Activated CD4-positive, alpha-beta T cell treated with anti-CD3 and anti-CD28 coated beads, Interleukin-2, amount 10 ng/mL, durations not matched to agents 24 days and 14 days (primary cell): ENCODE measurements at places on chromosomes 2 and 18. TPM values are rescaled to one million over a fixed set of nuclear protein-coding genes. Genes with fewer than 3 reads are reported as not detected.

DNA sequence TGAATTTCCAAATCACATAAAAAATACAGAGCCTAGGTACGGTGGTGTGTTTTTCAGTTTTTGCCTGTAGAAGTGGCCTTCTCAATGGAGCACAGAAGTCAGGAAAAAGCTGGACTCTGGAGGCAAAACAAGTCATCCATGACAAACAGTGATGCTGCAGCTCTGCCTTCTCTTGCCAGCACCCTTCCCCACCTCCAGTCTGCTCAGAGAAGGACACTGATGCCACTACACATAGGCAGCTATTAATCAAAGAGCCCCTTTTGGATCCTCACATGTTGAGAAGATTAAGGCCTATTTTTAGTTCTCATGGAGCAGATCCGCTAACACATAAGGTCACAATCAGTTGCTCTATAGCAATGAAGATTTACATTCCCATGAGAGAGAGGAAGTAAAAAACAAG, 181.6 kb upstream of the GALNT5 start:
- DNase-seq = no peak

DNA sequence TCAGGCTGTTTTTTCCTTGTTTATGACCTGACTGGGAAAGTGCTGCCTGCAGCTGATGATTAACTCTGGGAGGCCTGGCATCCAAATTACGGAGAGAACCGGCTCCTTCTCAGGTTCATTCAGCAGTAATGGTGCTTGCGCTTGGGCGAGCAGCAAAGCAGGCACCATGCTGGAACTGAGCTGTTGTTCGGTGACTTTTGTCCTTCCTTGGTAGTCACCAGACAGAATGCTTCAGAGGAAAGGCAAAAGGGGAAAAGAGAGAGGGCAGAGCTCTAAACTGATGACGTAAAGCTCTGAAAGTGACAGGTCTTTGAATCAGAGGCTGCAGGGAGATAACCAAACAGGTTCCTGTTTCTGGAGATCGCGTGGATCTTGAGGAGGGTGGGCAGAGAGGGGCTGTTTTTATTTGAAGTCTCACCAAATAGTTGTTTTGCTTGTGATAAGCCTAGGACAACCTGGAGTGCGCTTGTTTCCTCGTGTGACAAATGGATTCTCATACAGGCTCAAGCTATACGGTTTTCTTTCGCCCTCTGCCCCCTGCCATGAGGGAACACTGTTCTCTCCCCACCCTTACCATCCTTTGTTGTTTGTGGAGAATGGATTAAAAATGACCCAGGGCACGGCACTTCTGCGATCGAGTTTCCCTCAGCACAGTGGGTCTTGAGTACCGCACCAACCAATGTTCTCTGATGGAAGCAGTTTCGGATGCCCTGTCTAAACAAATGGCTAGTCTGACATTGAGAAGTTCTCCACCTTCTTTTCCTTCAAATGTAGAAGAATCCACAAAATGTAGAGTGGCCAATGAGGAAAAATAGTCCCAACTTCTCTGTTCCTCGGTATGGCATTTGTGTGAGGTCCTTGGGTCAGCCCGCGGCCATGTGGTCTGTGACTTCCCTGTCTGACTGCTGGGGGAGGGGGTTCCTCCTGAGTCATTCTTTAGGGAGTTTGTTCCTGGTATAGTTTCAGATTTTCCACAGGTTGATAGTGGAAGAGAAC, 1.3 kb downstream of the RASGRP3 start:
- peak; percentile 71 for DNase-seq

DNA sequence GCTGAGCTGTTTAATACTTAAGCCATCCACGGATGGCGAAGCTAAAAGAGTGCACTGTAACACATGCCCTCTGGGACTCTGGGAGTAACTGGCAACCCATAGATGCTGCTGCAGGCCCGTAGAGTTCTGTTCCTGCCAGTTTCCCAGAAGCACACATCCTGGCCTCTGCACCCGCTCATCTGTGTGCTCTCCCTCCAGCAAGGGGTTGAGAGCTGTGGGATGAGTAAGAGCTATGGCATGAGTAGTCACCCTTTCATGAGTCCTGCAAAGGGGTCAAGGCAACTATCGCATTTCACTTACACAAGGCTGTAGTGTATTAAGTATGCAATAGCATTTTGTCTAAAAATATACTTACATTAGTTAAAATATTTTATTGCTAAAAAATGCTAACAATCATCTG, 1341.8 kb upstream of the NXPH2 start:
- no peak for DNase-seq

DNA sequence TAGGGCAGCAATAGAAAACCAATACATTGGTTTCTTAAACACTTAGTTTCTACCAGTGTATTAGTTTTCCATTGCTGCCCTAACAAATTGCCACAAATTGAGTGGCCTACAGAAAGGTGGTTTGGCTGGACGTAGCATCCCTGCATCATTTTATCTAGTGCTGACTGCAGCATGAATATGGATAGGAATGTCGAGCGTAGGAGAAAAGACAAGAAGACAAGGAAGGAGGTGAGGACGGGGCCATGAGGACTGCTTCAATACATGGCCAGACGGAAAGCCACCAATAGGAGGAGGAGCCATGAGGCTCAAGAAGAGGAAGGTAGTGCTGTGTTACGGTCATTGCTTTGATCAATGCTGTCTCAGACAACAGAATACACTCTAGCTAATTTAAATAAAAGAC, 154.5 kb upstream of the NDUFV2 start:
- no peak for DNase-seq

The RFTN2 gene
- total RNA-seq = not detected in 2 replicates

The DTNA gene
- not detected in 2 replicates for total RNA-seq

The LHCGR gene
- total RNA-seq = not detected in 2 replicates
